ENCODE measurements at places on chromosomes 12 and 14. TPM values are rescaled to one million over a fixed set of nuclear protein-coding genes. Genes with fewer than 3 reads are reported as not detected.

- peak; percentile 43 for DNase-seq
Observed at GRCh38 chr12:19382111-19382526, 57.2 kb upstream of the AEBP2 start.

RTL1 gene
- 2.6 TPM for polyA plus RNA-seq

PTHLH gene
- polyA plus RNA-seq: not detected

- no peak for DNase-seq
Observed at GRCh38 chr12:128810182-128811127, 13.3 kb downstream of the SLC15A4 start.

DNA sequence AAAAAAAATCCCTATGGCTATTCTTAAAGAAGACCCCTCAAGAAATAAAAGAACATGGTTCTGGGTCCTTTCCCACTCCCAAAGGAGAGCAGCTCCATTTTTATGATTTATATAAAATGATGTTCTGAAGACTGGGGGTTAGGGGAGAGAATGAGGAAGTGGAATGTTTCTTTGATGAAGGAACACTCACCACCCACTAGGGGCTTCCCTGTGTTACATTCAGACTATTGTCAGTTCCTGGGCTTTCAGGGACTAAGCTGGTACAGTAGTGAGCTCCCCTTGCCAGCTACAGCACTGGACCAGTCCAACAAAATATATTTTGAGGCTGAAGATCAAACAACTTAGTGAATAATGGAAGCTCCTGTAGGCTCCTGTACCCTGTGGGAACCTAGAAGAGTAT lies 98.9 kb downstream of the HMGA2 start:
- no peak for DNase-seq

DNA sequence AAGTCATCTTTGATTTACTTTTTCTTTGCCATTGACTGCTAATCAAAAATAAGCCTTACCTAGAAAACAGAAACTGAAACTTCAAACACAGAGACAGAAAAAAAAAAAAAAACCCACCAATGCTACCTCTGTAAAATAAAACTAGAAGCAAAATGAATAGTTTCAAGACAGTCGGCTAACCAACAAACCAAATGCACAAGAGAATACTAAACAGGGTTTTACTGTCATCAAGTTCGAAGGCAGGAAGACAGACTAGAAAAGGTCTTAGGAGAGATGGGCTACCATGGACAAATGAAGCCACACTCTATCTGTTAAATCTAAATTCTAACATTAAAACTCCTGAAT lies 59.5 kb downstream of the SEL1L start:
- no peak for DNase-seq

GLS2 gene
- 1.5 TPM for polyA plus RNA-seq

DNA sequence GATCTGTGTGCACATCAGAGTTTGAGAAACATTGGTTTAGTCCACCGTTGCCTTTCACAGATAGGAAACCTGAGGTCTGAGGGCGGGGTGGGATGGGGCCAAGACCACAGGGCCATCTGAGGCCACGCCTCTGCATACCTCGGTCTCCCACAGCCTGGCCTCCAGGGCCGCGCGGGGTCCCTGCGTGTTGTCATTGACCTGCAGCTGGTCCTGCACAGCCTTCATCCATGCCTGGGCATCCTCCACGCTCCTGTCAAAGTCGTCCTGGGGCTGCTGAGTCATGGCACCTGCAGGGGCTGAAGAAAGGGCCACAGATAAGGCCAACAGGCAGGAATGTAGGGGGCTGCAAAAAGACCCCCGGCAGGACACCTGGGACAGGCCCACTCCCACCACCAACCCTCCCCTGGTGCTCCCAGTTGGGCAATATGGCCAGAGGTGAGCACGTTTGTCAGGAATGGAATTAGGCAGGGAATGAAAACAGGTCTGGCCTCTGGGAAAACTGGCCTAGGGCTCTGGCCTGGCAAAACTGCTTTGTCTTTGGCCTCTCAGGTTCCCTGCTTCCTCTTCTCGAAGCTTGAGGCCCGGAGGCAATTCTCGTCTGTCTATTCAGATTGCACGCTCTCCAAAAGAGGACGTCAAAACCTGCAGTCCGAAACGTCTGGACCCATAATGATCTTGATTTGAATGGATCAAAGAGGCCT lies 40.8 kb downstream of the SYNE3 start:
- DNase-seq: no peak

DNA sequence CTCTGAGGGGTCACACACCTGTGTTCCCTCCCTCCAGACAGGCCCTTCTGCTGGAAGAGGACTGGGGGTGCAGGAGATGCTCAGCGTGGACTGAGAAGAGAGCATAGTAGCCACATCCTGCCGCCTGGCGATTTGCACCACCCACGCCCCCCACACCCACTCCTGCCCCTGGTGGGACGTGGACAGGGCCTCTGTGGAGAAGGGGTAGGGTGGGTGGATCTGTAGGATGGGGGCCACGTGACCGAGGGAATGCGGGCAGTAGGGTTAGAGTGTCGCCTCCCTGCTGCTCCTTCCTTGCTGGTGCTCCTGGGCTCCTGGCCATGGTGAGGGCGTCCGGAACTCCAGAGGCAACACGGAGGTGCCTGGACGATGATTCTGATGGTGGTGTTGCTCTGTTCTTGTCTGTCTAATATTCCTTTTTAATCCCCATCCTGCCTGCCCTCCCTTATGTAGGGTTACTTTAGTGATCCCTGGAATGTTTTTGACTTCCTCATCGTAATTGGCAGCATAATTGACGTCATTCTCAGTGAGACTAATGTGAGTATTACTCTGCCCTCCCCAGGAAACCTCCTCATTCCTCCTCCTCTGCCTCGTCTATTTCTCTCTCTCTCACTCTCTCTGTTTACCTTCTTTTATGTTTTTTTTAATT lies 161.5 kb upstream of the FKBP4 start:
- no peak for DNase-seq

SLC5A8 gene
- polyA plus RNA-seq: 0.55 TPM

Data from adrenal gland (tissue), 19 donors.